Karpas-422 (cell line): ENCODE measurements at places on chromosomes 7 and 10. TPM values are rescaled to one million over a fixed set of nuclear protein-coding genes. Genes with fewer than 3 reads are reported as not detected.

PALD1 gene
- total RNA-seq: 54.7 and 106 TPM in 2 replicates

DNA sequence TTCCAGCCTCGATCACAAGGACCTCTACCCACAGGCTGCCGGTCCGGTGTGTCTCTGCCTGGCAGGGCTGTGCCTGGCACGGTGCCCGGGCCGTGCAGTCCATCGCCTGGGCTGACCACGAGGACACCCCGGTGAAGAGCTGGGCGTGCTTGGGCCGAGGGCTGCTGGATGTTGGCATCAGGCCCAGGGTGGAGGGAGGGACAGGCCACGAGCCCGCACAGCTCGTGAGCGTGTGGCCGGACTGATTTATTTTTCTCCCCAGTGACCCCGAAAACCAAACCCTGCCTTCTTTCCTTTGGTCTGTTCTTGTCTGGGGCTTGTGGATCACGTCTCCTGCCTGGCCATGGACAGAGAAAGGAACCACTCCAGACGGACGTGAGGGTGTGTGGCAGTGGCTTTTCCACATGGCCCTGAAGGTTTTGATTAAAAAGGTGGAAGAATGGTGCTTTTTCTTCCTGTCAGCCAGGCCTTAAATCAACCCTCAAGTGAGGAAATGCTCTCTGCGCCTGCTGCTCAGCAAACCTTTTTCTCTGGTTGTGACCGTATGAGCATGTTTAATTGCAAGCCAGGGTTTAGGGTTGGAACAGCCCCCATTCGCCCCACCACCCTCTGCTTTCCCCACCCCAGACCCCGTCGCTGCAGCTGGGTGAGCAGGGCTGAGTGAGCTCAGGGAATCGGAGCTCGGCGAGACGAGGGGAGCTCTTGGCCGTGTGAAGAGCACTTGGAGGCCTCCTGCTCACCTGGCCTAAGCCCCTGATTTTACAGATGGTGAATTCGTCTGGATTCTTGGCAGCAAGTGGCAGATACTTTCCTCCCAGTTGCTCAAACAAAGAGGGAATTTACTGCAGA is 130.1 kb downstream of the RGS10 start:
- DNase-seq: no peak

LLCFC1 gene
- not detected in 2 replicates for total RNA-seq

DNA sequence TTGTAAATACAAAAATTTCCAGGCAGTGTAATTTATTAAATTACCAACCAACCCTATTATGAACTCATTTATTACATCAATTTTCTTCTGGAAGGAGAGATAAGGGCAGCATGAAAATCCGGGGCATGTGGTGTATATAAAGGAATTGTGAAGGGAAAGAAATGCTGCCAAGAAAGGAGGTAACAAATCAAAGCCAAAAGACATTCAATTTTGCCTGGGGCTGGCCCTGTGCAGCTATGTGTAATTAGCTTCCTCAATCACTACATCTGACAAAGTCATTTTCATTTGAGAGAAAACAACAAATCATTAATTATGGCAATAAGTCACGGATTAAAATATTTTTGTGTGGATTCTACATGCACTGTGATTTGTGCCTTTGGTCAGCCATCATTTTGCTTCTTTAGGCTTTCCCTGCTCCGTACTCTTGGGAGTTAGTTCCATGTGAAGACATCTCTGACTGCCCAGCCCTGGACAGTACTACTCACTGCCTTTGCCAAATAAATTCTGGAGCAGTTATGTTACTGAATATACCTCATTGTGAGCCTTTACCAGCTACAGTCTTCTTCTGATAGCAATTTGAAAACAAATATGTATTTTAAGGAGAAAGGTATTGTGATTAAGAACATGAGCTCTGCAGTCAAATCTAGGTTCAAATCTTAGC is 191.7 kb downstream of the RELN start:
- DNase-seq: no peak

DNA sequence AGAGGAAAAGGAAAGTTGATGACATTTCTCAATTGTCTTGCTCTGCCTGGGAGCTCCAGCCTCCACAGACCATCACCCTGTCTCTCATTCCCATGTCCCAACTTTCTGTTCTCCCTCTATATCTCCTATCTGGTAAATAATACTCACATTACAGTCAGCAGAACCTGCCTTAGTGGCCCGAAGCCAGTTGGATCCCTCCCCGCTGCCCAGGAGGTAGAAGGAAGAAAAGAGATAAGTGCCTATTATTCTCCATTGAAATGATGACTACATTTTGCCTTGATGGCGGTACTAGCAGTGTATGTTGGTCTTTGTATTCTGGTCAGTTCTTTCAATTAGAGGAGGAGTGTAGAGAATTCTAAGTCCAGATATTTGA is 91.9 kb downstream of the CSTF2T start:
- no peak for DNase-seq

GRCh38 chr10:118965645-118966044 is 63.9 kb upstream of the NANOS1 start:
- no peak for DNase-seq

ZCCHC24 gene
- total RNA-seq: 0.60 and 0.61 TPM in 2 replicates
